ENCODE measurements at places on chromosomes 13 and 19.

DNA sequence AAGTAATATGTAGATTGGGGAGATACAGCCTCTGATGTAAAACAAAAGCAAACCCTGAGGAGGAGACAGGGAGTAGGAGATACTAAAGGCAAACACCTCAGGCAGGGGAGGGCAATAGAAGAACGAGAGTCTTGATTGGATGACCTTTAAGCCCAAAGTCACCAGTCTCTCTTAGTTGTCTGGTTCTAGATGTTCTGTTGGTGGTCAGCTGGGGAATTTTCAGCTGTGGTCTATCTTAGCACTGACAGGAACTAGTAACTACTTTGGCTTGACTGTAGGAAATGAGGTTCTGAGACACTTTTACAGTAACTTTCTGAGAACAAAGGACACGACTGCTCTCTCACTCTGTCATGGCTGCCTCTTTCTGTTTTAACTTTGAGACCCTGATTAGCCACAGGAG lies 290.7 kb upstream of the MIR17HG start:
- no peak for DNase-seq

- no peak for DNase-seq
These were observed 369.3 kb downstream of the KLF5 start for GRCh38 chr13:73428137-73428536.

GRCh38 chr13:44972956-44973581 lies 16.2 kb downstream of the NUFIP1 start:
- DNase-seq = peak; percentile 11

GRCh38 chr19:7720351-7720750 lies 11.6 kb downstream of the CLEC4G start:
- DNase-seq = no peak

GRCh38 chr19:49136771-49137171 lies 17.4 kb downstream of the PPFIA3 start:
- DNase-seq = no peak

DNA sequence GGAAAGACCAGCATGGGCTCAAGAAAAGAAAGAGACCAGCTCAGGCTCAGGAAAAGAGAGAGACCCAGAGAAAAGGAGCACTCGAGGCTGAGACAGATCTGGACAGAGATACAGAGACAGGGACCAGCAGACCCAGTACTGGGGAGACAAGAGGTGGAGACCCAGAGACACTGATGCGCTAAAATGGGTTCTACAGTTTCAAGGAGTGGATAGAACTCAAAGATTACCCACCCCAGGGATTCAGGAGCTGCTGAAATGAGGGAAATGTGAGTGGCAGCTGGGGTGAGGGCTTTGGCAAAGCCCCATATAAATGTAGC lies 609 bp upstream of the ZSCAN18 start:
- DNase-seq = no peak

- no peak for DNase-seq
These were observed 14.2 kb downstream of the DPF1 start for GRCh38 chr19:38209671-38210457.
